Panc1 (cell line): ENCODE measurements at places on chromosomes 13 and 19.

- DNase-seq, result no peak
Observed at GRCh38 chr13:38883783-38884182, 106.8 kb downstream of the STOML3 start.

DNA sequence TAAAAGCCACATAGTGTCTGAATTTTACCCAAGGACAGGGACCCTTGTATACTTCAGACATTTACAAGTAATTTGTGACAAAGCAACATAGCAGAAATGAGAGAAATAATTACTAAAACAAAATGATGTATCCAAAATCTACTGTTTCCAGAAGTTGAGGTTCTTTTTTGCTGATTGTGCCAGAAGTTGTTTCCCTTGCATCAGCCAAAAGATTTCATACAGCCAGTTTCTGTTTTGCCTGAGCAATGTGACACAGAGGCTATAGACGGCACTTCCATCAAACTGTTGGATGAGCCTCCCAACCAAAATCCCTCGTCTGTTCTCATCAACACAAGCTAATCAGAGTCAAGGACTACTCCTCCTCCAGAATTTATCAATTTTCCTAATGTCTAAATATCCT lies 913.2 kb upstream of the GPC6 start:
- DNase-seq, result no peak

DNA sequence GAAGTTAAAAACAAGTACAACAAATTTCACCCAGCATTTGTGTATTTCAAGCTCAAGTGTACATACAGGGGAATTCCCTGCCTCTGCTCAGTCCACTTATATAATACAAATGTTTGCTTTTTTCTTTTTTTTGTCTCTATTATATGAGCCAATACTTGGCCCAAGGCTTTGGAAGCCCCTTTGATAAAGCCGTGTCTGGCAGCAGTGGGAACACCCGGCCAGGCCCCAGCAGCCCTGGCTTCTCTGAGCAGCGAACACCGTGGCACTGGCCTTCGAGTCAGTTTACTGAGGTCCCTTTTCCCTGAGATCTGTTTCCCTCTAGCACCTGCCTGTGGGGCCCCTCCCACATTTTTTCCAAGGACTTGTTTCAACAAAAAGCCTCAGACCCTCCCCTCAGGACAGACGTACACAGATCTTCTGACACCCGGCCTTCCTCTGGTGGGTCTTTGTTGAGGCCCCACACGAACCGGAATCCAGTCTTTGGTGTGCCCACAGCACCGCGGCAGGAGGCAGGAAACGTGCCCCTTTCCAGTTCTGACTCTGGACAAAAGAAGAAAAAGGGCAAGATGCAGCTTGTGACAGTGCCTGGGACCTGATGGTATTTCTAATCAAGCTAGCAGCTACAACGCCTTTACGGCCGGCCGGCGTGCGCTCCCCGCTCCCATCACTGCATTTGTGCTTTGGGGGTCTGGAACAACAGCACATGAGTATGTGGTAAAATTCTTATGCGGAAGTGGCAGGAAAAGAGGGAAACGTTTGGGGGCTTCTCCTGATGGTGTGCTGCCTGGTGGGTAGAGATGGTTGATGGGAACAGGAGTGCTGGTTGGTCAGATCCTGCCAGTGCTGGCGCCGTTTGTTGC lies 13.8 kb downstream of the SIPA1L3 start:
- DNase-seq, result no peak

DNA sequence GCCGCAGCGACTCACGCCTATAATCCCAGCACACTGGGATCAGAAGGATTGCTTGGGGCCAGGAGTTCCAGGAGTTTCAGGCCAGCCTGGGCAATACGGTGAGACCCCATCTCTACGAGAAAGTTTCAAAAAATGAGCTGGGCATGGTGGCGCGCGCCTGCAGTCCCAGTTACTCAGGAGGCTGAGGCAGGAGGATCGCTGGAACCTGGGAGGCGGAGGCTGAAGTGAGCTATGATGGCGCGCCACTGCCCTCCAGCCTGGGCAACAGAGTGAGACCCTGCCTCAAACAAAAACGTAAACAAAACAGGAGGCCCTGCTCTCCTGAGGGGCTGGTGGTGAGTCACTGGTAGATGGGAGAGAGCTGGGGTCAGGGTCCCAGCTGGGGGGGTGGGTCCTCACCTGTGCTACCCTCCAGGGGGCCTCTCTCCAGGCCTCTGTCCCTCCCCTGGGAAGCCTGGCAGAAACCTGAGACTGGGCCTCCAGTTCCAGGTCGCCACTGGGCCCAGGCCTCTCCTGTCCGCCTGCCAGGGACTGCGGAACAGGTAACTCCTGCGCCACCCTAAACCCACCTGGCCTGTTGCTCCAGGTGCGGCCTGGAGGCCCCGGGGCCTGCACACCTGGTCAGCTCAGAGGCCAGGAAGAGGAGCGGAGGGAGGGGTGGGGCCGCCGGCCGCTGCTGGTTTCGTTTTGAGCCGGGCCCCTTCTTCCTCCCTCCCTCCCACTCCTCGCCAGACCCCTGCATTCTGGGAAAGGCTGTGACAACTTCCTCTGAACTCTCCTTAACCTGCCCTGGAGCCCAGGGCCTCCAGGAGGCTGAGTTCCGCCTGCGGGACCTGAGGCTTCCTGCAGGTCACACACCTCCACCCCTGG lies 17.2 kb upstream of the ZBTB7A start:
- no peak for DNase-seq

GRCh38 chr19:3608079-3608641 lies 1.5 kb upstream of the TBXA2R start:
- no peak for DNase-seq

DNA sequence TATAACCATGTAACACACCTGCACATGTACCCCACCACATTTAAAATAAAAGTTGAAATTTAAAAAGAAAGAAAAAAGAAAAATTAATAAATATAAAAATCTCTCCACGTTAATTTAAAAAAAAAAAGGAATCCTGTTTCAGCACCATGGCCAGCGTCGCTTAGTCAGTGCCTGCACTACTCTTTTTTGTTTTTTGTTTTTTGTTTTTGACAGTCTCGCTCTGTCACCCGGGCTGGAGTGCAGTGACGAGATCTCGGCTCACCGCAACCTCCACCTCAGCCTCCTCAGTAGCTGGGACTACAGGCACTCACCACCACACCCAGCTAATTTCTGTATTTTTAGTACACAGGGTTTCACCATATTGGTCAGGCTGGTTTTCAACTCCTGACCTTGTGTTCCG lies 835.9 kb downstream of the UQCRFS1 start:
- no peak for DNase-seq

GRCh38 chr13:99894105-99894839 lies 77.3 kb downstream of the ZIC5 start:
- DNase-seq, result no peak

GRCh38 chr19:47357788-47358680 lies 8.9 kb downstream of the DHX34 start:
- DNase-seq, result no peak

GRCh38 chr13:76527041-76527440 lies 359.2 kb downstream of the KCTD12 start:
- no peak for DNase-seq

DNA sequence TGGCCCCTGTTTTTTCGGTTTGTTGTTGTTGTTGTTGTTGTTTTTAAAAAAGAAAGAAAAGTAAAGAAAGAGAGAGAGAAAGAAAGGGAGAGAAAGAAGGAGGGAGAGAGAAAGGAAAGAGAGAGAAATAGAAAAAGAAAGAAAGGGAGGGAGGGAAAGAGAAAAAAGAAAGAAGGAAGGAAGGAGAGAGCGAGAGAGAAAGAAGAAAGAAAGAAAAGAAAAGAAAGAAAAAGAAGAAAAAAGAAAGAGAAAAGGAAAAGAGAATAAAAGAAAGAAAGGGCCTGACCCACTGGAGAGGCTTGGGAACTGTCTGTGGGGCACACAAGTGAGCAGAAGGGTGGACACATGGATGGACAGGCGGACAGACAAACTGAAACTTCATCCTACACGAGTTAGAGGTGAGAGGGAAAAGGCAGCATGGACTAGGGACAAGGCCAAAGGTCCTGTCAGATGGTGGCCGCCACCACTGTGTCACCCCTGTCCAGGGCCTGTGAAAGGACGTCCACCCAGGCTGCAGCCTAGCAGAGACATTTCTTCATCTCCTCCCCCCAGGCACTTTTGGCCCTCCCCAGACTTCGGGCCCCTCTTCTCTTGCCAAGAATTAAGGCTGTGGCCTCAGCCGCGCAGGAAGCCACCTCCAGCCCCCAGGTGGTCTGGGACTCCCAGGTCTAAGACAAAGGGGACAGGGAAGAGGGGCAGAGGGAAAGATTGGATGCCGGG lies 9.1 kb upstream of the BCAM start:
- DNase-seq, result no peak

GRCh38 chr13:20778311-20778710 lies 4.5 kb upstream of the EEF1AKMT1 start:
- DNase-seq, result no peak

DNA sequence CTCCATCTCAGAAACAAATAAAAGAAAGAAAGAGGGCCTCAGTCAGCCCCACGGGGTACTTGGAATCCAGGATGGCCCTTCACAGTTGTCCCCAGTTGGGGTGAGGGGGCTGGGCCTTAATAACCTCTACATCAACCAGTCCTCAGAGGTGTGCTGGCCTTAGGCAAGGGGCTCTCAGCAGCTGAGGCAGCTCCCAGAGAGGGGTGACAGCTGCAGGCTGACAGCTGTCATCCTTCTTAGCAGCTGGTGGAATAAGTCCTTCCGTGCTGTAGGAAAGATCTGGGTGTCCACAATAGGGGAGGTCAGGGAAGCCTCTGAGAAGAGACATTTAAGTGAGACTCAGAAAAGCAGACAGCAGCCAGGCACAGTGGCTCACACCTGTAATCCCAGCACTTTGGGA lies 7.4 kb downstream of the BCAM start:
- no peak for DNase-seq

DNA sequence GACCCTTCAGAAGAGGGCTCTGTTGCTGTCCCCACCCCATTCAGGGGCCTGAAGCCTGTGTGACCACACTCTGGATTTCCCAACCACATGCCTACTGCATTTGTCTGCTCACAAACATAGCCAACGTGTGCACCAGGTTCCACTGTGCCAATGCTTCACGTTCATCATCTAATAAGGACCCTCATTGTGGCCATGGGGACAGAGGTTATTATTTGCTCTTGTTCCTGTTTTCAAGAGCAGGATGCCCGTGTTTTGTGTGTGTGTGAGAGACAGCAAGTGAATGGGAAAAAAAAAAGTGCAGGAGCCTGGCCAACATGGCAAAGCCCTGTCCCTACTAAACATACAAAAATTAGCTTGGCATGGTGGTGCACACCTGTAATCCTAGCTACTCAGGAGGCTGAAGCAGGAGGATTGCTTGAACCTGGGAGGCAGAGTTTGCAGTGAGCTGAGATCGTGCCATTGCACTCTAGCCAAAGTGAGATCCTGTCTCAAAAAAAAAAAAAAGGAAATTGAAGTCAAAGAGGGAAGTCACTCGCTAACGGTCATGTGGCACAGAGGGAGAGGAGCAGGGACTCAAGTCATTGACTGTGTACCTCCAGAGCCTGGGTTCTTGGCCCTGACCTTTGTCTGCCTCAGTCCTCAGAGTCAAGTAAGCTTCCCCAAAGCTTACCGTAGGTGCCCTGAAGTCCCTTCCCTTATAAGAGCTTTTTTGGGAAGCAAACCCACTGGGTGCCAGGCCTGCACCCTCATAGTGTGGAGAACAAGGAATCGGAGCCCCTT lies 6.9 kb downstream of the B3GNT8 start:
- no peak for DNase-seq

DNA sequence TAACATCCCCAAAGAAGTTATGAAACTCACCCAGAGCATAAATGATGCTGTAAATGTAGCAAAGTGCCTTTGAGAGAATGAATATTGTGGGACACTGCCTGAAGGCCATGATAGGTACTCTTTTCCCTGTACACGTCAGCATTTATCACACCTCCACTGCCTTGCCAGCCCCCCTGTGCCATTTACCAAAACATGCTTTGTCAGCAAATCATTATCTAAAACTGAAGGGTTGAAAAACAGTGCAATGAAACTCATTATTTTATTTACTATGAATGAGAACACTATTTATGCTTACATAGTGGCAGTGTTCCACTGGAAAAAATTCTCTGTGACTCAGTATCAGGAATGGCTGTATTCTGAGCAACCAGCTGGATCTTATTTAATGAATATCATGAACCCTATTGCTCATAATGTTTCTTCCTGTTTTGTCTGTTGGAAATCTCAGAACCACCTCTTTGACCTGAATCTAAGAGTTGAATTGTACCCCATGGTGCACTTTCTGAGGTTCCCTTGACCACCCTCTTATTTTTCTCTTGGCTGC lies 564.1 kb downstream of the DCT start:
- DNase-seq, result no peak

DNA sequence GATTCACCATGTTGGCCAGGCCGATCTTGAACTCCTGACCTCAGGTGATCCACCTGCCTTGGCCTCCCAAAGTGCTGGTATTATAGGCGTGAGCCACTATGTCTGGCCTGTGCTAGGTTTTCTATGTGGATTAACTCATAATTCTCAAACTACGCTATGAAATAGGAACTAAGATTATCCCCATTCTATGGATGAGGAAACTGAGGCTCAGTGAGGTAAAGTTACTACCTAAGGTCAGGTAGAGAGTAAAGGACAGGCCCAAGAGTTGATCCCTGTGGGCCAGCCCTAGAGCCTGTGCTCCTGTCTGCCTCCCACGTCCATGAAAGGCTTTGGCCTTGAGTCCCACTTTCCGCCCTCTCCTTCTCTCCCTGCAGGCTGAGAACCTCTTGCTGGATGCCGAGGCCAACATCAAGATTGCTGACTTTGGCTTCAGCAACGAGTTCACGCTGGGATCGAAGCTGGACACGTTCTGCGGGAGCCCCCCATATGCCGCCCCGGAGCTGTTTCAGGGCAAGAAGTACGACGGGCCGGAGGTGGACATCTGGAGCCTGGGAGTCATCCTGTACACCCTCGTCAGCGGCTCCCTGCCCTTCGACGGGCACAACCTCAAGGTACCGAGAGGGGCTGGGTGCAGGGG lies 20.1 kb downstream of the MARK4 start:
- no peak for DNase-seq

- DNase-seq, result no peak
Observed at GRCh38 chr13:51822106-51822815, 18.3 kb upstream of the DHRS12 start.

GRCh38 chr19:27750391-27751043 lies 1462.4 kb downstream of the UQCRFS1 start:
- DNase-seq, result no peak

GRCh38 chr13:74476365-74476764 lies 342.2 kb upstream of the KLF12 start:
- no peak for DNase-seq

DNA sequence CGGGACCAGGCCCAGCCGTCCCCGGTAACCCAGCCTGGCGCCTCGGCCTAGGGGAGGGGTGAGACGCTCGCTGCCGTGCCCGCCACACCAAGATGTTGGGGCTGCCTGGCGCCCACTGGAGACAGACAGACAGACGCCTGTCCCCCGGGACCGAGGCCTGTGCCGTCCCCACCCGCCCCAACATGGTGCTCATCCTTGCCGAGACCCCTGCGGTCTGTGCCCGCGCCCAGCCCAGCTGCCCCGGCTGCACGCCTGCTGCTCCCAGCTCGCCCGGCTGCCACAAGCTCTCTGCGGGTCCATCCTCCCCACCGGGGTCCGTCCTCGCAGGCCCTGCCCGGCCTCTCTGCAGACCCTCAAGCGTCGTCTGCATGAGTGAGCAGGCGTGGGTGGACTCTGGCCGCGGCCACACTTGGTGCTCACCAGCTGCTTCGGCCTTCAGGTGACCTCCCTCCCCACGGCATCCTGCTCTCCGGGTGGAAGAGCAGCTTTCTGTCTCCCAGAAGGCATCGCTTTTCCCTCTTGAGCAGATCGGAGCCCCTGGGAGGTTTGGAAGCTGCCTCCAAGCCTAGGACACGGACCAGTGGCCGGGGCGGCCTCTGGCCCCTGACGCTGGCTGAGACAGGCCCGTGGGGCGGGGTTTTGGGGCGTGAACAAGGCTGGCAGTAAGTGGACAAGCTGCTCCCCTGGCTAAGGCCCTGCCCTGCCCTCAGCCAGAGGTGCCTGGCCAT lies 6.7 kb upstream of the TMPRSS9 start:
- no peak for DNase-seq
